COR-L47 (cell line): ENCODE measurements at places on chromosomes 13 and 19.

DNA sequence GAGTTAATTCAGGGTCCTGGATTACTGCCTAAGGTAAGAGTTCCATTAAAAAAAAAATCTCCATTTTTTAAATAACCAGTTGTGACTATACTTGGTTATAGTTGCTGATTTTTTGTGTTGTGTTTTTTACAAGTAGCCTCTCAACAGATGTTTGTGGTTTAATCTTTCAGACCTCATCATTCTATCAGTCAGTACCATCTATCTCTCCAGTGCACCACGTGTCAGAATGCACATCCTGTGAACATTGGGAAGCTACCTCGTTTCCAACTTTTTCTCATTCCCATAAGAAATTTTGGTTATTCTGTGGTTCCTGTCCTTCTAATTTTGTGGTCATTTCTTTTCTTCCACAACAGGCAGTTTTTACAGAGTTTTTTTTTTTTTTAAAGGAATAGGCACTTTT is 39.2 kb downstream of the WDFY2 start:
- DNase-seq: no peak

GRCh38 chr13:114146629-114147028 is 14.2 kb upstream of the RASA3 start:
- no peak for DNase-seq

DNA sequence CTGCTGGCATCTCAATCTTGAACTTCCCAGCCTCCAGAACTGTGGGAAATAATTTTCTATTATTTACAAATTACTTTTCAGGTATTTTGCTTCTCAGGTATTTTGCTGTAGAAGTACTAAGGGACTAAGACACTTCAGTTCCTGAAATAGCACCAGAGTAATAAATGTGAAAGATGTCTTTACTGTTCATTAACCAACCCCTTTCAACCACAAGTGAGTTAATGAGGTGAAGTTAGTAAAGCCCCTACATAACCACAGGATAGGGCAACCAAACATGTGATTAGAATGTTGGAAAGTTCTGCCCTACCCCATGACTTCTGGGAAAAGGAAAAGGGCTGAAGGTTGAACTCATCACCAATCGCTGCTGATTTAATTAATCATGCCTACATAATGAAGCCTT is 2.7 kb upstream of the ZNF345 start:
- no peak for DNase-seq

DNA sequence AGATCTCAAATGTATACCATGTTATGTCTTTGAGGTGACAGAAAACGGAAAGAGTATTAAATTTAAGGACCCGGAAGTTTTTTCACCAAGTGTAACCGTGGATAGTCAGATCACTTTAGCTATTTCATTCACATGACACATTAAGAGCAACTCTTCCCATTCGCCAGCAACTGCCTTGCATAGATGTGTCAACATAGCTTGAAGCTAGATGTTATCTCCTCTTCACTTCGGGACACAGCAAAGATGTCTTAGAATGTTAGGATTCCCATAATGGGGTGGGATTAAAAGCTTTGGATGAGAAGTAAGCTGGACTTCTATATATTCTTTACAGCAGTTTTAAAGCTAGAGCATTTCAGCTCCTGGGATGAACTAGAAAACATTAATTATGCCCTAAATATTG is 1135.9 kb upstream of the PCDH20 start:
- DNase-seq: no peak

DNA sequence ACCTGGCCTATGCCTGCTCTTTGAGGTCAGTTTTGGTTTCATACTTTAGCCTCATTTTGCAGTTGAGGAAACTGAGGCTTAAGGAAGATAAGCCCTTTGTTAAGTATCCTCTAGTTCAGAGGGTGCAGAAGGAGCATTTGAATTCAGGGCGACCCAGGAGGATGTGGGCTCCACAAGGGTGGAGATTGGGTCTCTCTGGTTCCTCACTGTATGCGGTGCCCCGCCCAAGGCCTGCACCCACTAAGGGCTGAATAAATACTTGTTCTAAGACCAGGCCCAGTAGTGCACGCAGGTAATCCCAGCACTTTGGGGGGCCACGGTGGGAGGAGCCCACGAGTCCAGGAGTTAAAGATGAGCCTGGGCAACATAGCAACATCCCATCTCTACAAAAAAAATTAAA is 768 bp upstream of the SLC44A2 start:
- DNase-seq: no peak

DNA sequence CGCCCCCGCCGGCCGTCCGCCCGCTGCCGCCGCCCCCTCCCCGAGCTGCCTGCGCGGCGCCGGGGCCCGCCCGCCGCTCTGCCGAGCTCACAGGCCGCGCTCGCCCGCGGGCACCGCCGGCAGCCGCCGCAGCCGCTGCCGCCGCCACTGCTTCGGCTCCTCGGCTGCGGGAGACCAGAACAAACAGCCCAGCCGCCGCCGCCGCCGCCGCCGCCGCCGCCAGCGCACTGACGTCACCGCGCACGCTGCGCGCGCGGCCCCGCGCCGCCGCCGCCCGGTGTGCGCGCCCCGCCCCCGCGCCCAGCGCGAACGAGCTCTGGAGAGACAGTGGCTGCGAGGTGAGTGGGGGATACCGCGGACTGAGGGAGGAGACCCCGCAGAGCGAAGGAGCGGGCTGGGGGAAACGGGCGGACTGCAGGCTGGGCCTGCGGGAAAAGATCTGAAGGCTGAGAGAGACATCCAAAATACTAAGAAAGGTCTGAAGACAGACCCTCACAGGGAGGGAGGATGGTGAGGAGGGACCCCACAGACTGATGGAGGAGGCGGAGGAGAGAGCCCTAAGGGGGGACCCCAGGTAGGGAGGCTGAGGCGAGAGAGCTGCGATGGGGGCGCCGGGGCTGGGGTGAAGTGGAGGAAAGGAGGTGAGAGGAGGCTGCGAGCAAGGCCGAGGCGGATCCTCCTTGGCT is at the start of gene BRD4:
Gene BRD4, minus strand, starts transcription at position 229 of the 686 bp plus-strand sequence. CDS start 59,440 bp downstream, outside the sequence.
- DNase-seq: peak; percentile 50

GRCh38 chr13:77696006-77696878 is 1.2 kb upstream of the SLAIN1 start:
- DNase-seq: peak; percentile 39

DNA sequence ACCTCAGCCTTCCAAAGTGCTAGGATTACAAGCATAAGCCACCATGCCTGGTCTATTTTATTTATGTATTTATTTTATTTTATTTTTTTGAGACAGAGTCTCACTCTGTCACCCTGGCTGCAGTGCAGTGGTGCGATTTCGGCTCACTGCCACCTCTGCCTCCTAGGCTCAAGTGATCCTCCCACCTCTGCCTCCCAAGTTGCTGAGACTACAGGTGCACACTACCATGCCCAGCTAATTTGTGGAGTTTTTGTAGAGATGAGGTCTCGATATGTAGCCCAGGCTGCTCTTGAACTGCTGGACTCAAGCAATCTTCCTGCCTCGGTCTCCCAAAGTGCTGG is 10.3 kb upstream of the ADGRE5 start:
- DNase-seq: no peak

DNA sequence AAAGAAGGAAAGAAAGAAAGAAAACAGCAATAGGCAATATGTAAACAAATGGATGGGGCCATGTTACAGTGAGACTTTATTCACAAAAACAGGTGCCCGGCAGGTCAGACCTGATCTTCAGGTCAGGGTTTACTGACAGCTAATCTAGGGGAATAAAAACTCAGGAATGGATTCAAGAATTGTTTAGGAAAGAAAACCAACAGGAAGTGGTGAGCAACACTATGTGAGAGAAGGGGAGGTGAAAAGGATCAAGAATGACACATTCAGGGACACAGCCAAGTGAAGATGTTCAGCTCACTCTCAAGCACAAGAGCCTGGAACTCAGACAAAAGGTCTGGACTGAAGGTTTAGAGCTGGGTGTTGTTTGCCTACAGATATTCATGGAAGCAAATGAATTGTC is 244.5 kb downstream of the EFNB2 start:
- DNase-seq: no peak

DNA sequence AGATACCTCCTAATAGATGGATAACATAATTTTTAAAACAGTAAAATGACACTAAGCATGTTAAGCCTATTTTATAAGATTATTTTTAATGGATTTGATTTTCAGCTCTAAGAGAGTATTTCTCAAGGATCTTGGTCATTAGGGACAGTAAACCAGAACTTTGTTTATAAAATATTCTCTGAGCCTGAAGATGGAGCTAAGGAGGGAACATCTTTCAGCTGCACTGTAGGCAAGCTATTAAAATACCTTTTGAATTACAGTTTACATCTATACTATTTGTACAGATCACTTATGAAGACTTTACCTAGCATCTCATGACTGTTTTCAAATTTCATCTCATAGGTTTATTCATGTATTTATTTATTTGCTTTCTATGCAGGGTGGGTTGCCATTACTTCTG is 345.3 kb downstream of the MYO16 start:
- no peak for DNase-seq

DNA sequence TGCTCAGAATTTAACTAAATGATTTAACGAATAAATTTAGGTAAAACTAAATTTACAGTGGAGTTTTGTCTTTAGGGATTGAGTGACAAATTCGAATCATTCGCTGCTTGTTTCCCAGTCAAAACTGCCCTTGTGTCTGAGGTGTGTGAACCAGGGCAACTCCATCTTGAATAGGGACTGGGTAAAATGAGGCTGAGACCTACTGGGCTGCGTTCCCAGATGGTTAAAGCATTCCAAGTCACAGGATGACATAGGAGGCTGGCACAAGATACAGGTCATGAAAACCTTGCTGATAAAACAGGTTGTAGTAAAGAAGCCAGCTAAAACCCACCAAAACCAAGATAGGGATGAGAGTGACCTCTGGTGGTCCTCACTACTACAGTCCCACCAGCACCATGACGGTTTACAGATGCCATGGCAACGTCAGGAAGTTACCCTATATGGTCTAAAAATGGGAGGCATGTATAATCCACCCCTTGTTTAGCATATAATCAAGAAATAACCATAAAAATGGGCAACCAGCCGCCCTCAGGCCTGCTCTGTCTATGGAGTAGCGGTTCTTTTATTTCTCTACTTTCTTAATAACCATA is 10.2 kb upstream of the ANKRD10 start:
- DNase-seq: no peak

DNA sequence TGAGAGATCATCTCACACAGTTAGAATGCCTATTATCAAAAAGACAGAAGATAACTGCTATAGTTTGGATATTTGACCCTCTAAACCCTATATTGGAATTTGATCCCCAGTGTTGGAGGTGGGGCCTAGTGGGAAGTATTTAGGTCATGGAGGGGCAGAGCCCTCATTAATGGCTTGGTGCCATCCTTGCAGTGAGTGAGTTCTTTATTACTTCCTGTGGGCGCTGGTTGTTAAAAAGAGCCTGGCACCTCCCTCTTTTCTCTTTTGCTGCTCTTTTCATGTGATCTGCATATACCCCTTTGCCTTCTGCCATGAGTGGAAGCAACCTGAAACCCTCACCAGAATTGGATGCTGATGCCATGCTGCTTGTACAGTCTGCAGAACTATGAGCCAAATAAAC is 66.8 kb downstream of the TDRD3 start:
- DNase-seq: no peak

DNA sequence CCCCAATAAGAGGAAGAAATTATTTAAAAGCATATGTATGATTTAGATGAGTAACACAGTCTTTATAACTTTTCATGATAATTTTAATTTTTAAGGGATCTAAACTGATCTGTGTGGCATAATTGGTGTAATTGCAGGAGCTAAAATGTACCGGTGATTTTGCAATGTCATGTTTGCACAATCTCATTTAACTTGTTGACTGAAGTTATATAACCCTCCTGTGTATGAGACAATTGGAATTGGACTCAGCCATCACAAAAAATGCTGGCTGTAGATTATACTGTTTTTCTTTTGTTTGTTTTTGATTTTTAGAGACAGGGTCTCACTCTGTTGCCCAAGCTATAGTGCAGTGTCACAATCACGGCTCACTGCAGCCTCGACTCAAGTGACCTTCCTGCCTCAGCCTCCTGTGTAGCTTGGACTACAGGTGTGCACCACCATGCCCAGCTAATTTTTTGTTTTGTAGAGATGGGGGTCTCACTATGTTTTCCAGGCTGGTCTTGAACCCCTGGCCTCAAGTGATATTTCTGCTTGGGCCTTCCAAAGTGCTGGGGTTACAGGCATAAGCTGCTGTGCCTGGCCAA is 26.1 kb downstream of the FGF9 start:
- DNase-seq: no peak

DNA sequence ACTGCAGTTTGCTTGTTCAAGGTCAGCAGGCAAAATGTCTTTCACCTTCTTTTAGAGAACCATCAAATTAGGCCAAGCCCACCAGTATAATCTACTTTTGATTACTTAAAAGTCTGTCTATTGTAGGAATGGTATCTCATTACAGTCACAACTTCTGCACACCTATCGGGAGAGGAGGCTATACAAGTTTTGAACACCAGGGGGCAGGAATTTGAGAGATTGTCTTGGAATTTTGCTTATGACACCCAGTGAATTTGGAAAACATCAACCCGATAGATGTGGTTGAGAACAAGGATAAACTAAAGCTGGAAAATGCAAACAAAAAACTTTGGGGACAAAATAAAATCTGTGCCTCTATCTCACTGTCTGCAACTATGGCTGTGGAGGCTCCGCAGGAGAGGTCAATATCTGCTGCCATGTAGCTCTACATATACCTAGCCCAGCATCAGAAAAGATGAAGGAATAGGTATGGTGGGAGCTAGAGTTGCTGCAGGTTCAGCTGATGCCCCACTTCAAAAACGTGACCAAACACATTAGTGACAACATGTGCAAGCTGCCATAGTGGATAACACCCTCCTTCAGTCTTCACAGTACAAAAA is 1299.2 kb upstream of the SPRY2 start:
- DNase-seq: no peak

DNA sequence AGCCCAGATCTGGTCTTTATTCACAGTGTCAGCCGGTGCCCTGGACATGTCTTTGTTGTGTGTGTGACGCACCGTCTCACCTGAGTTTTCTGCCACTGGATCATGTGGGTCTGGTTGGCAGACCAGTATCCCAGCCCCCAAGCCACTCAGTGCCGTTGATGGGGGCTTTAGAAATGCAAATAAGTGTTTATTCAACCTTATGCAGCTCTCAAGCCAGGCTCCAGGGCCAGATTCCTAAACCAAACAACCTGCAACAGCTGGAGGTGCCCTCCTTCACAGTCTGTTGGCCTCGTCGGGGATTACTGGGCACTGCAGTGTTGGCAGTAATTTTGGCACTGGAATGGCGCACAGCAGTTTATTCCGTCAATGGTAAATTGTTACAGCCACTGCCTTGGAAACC is 21.6 kb downstream of the FAM124A start:
- no peak for DNase-seq

- peak; percentile 43 for DNase-seq
Measured at GRCh38 chr13:46831588-46832194, 34.7 kb upstream of the ESD start.

- DNase-seq: no peak
Measured at GRCh38 chr13:29129616-29130015, 309.5 kb downstream of the MTUS2 start.
